ENCODE measurements at places on chromosomes 2 and 18.

DNA sequence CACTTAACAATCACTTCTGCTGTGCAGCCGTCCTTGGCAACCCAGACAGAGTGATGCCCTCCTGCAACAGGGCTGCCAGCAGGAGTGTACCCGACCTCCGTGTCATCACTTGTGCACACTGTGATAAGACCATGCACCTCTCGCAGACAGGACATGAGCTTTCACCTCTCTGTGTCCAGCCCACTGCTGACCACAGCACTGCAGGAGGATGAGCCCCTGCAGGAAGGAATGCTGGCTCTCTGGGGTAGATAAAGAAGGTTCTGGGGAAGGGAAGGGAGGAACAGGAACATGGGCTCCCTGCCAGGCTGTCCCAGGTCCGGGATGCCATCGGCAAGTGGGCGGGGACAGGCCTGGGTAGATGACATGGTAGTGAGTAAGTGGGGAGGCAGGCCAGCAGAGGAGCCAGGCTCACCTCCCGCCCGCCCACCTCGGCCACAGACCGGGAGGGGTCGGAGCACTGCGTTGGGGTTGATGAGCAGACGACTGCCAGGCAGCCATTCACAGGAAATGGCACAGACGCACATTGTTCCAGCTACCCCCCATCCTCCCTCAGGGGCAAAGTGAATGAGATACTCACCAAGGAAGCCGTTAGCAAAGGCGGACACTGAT lies 18.6 kb upstream of the COL6A3 start:
- peak; percentile 82 for DNase-seq

GRCh38 chr2:240452462-240453256 lies 17.2 kb downstream of the GPC1 start:
- DNase-seq: peak; percentile 98

GRCh38 chr2:11377928-11378545 lies 33.6 kb upstream of the ROCK2 start:
- DNase-seq: no peak

GRCh38 chr2:38505779-38506178 lies 96.9 kb downstream of the HNRNPLL start:
- no peak for DNase-seq

GRCh38 chr2:27211241-27211942 lies 449 bp upstream of the ATRAID start:
- DNase-seq: peak; percentile 74

GRCh38 chr2:111198701-111199100 lies 78.0 kb downstream of the BCL2L11 start:
- no peak for DNase-seq

DNA sequence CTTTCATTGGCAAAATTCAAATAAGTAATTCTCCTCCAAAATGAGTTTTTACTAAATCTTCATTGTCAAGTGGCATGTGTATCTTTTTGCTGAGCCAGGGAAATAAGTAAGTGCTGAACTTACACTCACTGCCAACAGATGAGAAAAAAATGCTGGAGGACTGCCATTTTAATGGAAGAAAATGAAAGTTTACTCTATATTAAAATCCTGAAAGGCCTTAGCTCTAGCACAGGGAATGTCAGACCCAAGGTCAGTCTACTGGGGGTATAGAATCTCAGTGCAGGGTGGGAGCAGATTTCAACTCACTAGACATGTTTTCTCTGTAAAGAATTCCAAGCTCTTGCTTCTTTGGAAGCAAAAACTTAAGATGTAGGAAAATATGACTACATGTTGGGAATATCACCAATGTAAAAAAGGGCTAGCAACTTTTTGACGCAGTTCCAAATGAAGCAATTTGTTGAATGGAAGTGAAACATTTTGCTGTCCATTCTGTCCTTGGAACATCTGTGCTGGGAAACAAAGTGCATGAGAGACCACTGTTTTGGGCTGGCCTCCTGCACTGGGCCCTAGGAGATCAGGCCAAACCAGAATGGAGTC lies 127.0 kb downstream of the ST6GAL2 start:
- DNase-seq: no peak

DNA sequence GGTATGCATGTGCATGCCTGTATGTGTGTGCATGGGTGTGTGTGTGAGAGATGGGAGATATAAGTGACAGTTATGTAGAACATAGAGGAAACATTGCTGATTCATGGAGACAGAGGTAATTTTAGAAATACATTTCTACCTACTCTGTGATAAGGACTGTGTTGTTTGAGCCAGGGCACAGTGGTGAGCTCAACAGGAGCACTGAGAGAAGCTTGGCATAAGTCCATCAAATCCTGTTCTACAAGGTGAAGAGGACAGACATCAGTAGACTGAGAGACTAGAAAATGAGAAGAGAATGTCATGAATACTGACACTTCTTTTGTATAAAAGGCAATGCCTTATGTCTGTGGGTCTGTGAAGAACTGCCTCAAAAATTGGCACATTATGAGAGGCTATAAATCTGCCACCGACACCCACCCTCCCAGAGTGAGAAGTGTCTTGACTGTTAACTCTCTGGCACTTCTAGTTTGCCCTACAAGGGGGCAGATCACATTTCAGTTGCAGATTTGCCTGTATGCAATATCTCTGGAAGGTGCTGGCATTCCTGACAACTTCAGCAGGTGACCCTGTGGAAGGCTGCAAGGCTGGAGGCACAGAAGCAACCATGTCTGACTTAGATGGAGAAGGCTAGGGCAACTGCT lies 962.3 kb upstream of the NRXN1 start:
- no peak for DNase-seq

Measured in SK-N-SH (cell line).